ENCODE measurements at places on chromosomes 2 and 18.

DNA sequence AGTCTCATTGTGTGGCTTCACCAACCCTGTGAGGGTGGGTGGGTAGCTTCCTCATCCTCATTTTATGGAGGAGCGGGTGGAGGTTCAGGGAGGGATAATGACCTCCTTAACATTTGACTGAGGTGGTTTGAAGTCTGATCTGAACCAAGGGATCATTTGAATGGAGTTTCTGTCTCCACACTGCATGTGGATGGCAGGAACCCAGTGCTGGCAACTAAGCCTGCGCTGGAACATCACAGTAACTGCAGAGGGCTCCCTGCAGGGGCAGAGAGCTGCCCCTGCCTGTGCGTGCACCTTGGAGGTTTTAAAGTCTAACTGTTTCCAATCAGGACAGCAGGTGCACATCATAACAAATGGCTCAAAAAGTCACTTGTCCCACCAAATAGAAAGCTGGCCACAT, 3.3 kb downstream of the AGAP1 start:
- DNase-seq, result no peak

- DNase-seq, result no peak
These were observed 58.9 kb upstream of the STK17B start for GRCh38 chr2:196230061-196230854.

DNA sequence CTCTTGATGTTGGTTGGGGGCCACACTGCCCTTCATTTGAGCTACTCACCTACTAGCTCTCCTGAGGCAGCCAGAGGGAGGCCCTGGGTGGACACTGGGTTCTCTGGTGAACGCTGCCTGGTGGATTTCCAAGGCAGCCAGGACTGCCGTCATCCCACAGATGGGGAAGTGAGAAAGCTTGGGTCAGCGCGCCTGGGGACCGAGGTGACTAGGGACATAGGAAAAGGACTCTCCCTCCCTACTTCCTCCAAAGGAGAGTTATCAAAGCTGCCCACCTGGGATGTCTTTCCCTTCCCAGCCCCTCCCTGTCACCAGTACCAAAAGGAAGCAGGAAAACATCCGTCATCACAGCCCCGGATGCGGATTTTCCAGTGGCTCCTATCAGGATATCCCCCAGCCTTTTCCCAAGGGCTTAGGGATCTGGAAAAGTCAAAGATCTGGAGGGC, 3.8 kb upstream of the SEMA4C start:
- DNase-seq, result no peak

- no peak for DNase-seq
These were observed 40.7 kb upstream of the NT5C1B start for GRCh38 chr2:18630101-18630500.

DNA sequence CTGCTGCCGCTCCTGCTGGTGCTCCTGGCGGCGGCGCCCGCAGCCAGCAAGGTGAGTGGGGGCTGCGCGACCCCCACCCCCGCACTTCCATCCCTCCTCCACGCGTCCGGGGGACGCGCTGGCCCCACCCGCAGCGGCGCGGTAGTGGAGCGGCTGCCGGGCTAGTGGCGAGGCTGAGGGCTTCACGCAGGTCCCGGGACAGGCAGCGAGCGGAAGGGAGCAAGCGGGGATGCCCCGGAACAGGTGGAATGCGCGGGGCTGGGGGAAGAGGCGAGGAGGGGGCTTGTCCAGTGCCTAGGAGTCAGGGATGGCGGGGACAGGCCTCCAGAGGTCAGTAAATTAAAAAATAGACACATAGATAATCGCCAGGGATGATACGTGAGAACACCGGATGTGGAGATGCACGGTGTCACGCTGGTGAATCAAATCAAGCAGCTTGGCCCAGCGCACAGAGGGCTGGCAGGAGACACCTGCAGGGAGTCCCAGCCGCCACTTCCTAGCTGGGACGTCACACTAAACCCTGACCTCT, 403 bp downstream of the COL4A3 start:
- DNase-seq, result peak; percentile 17

DNA sequence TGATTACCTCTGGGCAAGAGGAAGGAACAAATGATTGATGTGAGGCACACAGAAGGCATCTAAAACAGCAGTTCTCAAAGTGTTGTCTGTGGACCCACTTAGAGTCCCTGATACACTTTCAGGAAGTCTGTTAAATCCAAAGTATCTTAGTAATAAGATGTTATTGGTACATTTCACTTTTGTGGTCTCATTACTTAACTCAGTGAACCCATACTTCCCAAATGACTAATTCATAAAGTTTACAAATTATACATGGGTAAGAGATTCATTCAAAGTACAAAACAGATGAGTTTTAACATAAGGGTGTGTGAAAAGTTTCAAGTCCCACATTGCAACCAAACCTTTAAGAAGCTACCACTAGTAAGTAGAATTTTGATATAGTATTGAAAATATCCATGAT, 440.5 kb downstream of the NUP35 start:
- DNase-seq, result no peak

DNA sequence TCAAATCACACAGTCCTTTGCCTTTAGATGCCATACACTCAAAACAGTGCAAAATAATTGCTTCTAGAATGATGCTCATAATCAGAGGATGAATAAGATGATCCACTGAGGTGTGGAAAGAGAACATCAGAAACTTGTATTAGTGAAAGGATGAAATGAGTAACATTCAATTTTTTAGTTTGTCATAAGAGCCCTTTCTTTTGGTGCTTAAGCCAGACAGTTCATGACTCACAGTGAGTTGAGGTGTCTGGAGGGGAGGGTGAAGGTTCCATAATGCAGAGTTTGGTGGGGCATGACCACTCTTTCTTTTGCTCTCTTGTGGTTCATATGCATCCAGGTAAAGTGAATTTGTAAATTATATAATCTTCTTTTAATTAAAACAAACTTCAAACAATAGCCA, 415.0 kb upstream of the CELF4 start:
- no peak for DNase-seq

- no peak for DNase-seq
These were observed 467.7 kb upstream of the ID2 start for GRCh38 chr2:8214036-8214615.

- DNase-seq, result no peak
These were observed 72.2 kb downstream of the CELF4 start for GRCh38 chr18:37493352-37493935.

DNA sequence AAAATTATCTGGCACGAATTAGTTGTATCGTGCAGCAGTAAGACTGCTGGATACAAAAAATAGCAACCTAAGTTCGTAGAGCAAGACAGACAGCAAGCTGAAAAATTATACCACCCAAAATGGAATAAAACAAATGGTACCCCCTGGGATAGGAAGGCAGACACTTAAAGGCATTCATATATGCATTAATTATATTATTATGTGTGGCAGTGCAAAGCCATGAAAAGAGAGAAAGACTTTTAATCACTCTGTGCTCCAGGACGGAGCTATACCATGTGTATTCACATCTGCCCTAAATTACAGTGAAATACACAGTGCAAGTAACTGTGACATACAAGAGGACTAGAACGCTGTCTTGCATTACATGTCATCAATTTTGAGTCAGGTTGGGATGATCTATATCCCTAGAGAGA, 235.9 kb downstream of the GULP1 start:
- DNase-seq, result no peak

- no peak for DNase-seq
These were observed 69.8 kb upstream of the EPB41L5 start for GRCh38 chr2:119943058-119943457.

- no peak for DNase-seq
These were observed 465.9 kb downstream of the EPHA4 start for GRCh38 chr2:221106241-221106640.

GRCh38 chr2:158174495-158174894, 72.8 kb downstream of the UPP2 start:
- no peak for DNase-seq

DNA sequence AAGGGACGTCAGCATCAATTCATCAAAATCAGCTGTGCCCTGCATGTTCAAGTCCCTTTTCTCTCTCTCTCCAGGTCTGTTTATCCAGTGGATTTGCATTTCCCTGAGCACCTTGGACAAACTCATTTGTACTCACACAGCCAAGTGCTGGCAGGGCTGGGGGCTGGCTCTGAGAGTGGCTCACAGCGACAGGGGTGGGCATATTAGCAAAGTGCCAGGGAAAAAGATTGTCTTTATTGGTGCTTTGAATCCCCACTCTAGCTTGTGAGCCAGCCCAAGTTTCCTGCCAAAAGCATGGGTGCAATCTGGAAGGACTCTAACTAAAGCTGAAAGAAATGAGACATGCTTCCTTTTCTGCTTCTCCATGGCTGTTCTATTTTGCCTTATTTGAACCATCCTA, 56.6 kb downstream of the ACOXL start:
- DNase-seq, result no peak

- DNase-seq, result no peak
These were observed 113.1 kb upstream of the XIRP2 start for GRCh38 chr2:166775176-166775575.

DNA sequence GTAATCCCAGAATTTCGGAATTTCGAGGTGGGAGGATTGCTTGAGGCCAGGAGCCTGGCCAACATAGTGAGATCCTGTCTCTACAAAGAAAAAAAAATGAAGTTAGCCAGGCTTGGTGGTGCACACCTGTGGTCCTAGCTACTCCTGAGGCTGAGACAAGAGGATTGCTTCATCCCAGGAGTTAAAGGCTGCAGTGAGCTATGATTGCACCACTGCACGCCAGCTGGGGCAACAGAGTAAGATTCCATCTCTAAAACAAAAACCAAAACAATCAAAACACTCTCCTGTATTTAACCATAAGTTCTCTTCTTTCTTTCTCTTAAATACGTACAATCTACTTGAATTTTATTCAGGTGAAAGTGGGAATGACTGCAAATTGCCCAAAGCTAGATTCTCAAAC, 33.8 kb upstream of the NEDD4L start:
- no peak for DNase-seq

DNA sequence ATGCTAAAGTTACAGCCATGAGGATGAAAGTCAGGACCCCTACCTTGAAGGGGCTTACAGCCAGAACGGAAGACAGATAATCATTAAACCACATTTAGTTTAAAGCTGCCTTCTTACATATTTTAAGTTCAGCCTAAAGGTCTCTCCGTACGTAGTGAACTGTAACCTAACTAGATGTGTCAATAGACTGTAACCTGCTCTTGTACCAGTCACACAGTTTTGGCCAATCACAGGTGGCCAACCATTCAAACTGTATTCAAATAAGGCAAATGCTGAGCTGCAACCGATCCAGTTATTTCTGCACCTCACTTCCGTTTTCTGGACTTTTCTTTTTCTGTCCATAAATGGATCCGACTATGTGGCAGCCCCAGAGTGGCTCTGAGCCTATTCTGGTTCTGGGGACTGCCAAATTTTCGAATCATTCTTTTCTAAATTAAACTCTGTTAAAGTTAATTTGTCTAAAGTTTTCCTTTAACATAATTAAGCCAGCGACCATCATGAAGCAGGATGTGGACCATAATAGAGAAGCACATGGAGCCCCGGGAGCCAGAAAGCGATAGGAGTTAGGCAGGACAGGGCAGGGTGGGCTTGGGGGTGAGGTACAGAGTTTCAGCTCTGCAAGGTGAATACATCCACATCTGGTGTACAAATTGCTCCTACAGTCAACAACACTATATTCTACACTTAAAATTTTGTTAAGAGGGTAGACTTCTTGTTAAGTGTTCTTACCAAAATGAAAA, 48.4 kb upstream of the YPEL5 start:
- no peak for DNase-seq

- DNase-seq, result no peak
These were observed 4.9 kb downstream of the DES start for GRCh38 chr2:219422952-219423534.

GRCh38 chr2:54962511-54962910, 87.7 kb downstream of the RTN4 start:
- no peak for DNase-seq

DNA sequence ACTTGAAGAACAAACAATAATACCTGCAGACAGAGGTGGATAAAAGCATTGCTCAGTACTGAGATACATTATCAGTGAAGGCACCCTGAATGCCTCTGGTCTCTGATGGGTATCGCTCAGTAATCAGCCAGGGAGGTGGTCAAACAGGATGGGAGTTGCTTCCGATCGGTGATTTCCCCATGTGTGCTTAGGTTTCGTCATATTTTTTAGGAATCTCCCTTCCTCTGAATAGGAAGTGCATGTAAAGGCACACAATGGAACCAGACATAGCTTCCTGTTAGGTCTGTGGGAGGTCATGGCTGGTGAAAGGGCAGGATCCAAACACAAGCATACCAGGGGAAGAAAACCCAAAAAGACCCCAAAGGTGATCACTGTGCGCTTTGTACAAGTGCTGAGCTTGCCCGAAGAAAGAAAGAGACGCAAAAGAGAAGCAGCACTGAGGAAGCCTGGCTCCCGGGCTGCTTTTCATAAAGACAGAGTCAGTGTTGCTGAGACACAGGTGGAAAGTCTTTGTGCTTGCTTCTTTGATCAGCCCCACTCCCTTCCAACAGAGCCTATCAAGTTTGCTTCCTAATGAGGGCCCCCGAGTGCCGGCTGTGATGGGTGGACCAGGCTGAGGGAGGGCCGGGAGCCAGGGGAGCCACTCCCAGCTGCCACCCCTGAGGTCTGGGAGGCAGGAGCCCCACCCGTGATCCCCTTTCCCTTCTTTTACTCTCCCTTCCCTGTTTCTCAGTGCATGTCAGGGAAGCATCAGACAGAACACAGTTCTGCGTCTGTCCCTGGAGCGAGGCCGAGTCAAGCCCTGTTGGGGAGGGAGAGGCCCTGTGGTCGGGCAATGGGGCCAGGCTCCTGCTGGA, 138.2 kb downstream of the SH3RF3 start:
- DNase-seq, result peak; percentile 3

DNA sequence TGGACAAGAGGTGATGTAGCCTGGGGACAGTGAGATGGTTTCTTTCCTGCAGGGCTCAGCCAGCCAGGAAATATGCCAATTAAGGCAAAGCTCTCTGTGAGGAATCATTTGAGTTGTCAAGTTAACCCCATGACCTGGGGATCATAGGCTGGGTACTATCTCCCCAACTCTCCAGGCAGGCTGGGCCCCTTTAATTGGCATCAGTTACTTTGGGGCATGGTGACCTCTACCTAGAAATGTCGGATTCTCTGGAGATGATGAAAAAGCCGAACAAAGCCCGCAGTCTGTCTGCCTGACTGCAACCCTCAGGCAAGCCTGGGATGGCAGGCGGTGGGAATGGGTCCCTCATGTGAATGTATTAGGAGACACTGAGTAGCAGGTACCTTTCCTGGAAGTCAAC, 193.5 kb upstream of the SMAD2 start:
- no peak for DNase-seq

GRCh38 chr2:41896186-41896846, 151.5 kb upstream of the PKDCC start:
- no peak for DNase-seq

- DNase-seq, result no peak
These were observed 27.9 kb downstream of the RIF1 start for GRCh38 chr2:151437630-151438029.

- DNase-seq, result no peak
These were observed 73.2 kb downstream of the KLHL29 start for GRCh38 chr2:23457990-23458682.
